ENCODE measurements at places on chromosomes 16 and 17. TPM values are rescaled to one million over a fixed set of nuclear protein-coding genes. Genes with fewer than 3 reads are reported as not detected.

DNA sequence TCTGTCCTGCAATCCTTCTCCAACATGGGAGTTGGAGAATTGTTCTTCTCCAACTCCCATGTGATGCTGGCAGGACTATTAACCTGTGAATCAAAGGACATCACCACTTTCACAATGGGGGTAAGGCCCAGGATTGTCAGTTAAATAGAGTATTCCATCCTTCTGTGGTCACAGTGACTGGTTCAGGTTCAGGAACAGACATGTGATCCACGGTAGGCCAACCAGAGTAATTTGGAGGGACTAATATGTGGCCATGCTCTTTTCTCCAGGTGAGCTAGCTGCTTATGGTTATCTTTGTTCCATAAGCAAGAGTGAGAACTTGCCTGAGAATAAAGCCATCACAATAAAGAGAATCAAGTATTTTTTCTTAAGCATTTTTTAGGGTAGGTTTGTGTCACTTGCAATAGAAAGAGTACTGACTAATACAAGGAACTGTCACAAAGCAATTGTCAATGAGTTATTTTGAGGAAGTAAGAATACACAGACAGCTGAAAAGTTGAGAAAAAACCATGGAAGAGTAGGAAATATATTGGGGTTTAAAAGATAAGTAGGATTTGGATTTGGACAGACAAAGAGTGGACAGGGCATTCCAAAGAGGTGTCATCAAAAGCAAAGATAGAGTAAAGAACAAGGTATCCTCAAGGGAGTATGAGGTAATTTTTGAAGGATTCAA lies 63.4 kb downstream of the BRIP1 start:
- H3K27ac ChIP-seq, result no peak overlapping the region
- H3K4me1 ChIP-seq, result no peaks in the 10 kb centered on the region
- no peak for DNase-seq
- H3K36me3 ChIP-seq, result no peaks in the 10 kb centered on the region
- no peak overlapping the region for H3K4me3 ChIP-seq
- no peaks in the 10 kb centered on the region for H3K27me3 ChIP-seq

DNA sequence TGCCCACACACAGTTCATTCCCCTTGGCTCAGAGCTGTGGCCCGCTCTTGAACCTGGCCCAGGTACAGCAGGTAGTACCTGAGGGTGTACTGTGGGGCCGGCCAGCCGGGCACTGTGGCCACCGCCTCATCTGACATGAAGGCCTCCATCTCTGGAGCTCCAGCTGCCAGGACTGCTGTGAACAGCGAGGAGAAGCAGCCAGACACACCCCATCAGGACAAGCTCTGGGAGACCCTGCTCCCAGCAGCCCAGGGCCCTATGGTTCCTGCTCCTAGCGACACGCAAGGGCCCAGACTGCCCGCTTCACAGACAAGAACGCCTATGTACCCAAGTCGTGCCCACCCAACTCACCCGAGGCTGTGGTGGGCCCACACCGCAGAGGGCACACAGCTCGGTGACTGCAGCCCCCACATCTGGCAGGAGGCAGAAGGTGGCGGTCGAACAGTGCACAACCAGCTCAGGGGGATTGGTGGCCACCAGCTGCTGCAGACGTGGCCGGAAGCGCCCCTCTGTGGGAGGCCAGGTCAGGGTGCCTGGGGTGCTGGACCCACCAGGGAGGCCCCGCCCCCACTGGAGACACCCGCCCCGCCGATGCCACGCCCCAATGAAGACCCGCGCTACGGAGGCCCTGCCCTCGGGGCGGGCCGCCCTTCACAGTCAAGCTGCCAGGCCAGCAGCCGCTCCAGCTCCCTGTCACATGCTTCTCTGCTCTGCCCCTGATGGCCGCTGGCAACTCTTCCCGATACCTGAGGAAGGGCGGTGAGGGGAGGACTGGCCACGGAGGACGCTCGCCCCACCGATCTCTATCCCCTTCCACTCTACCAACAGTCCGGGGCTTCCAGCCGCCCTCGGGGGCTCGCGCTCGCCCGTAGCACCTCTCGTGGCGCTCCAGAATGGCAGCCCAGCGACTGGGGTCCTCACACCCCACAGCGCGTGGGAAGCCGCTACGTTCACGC lies 1.1 kb upstream of the STUB1 start:
- no peak overlapping the region for H3K4me3 ChIP-seq
- H3K4me1 ChIP-seq, result peaks cover 40% of the 10 kb centered on the region
- no peaks in the 10 kb centered on the region for H3K27me3 ChIP-seq
- peak; percentile 91 for DNase-seq
- H3K27ac ChIP-seq, result peak overlapping the region; percentile 59
- peaks cover 17% of the 10 kb centered on the region for H3K36me3 ChIP-seq

DNA sequence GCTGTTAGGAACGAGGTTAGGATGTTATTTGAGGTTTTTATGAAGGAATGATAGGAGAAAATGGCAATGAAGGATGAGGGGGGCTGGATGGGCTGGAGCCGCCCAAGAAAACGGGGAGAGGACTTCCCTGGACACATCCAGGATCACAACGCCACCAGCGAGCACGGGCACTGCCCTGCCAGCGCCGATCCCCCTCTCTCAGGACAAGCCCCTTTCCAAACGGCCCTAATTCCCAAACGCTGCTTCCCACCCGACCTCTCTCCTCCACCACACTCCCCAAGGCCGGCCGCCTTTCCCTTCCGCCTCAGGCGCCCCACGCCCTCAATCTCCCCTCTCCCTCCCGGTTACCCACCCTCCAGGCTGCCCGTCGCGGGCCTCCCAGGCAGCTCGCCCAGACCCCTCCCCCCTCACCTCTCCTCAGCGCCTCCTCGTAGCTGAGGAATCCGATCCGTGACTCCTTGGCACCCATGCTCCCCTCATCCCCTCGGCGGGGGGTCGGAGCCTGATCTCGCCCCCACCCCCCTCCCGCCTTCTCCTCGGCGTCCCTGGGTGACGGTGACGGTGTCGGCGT lies 377 bp downstream of the USP32 start:
- H3K4me3 ChIP-seq, result peak overlapping the region; percentile 66
- no peaks in the 10 kb centered on the region for H3K27me3 ChIP-seq
- peak overlapping the region; percentile 90 for H3K27ac ChIP-seq
- no peak for DNase-seq
- peaks cover 2% of the 10 kb centered on the region for H3K4me1 ChIP-seq

- H3K27me3 ChIP-seq, result no peaks in the 10 kb centered on the region
- no peaks in the 10 kb centered on the region for H3K4me1 ChIP-seq
- H3K4me3 ChIP-seq, result no peak overlapping the region
- peaks cover 26% of the 10 kb centered on the region for H3K36me3 ChIP-seq
- no peak for DNase-seq
- H3K27ac ChIP-seq, result no peak overlapping the region
Observed at GRCh38 chr16:71855937-71856662, 10.3 kb downstream of the ATXN1L start.

DNA sequence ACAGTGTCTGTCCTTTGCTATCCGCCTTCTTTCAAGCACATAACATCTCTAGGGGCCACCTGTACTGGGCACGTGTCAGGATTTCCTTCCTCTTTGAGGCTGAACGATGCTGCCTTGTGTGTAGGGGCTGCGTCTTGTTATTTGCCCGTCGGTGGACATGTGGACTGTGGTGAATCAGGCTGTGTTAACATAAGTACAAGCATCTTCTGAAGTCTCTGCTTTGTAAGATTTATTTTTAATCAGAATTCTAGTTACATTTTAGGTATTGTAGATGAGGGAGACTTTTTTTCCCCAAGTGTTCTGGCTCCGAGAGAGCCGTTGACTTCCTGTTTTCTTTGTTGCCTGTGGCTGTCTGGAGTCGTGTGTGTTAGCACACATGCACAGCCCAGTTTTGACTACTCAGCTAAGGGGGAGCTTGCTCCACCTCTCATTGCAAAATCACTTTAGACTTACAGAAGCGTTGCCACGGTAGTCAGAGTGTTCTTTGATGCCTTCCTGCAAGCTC lies 26.1 kb downstream of the SPG7 start:
- no peaks in the 10 kb centered on the region for H3K27me3 ChIP-seq
- H3K36me3 ChIP-seq, result peaks cover 24% of the 10 kb centered on the region
- H3K27ac ChIP-seq, result peak overlapping the region; percentile 73
- DNase-seq, result peak; percentile 34
- no peaks in the 10 kb centered on the region for H3K4me1 ChIP-seq
- no peak overlapping the region for H3K4me3 ChIP-seq

- no peaks in the 10 kb centered on the region for H3K27me3 ChIP-seq
- peaks cover 34% of the 10 kb centered on the region for H3K36me3 ChIP-seq
- no peaks in the 10 kb centered on the region for H3K4me1 ChIP-seq
- no peak for DNase-seq
- H3K4me3 ChIP-seq, result no peak overlapping the region
Observed at GRCh38 chr16:50360779-50361178, 8.0 kb downstream of the BRD7 start.

DNA sequence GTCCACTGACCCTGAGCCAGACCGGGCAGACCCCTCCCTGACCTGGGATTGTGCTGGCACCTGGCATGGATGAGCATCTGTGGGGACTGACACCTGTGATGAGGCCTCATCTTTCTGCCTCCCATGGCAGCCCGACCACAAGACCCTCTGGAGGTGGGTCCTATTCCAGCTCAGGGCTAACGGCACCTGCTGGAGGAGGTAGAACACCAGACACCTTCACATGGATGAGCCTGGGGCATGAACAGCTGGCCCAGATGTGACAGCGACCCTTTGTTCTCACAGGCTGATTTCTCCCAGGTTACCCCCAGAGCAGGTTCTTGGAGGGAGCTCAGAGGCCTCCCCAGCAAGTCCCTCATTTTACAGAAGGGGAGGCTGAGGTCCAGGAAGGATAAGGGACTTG lies 46.4 kb upstream of the PIK3R6 start:
- no peaks in the 10 kb centered on the region for H3K27me3 ChIP-seq
- no peak overlapping the region for H3K27ac ChIP-seq
- no peak overlapping the region for H3K4me3 ChIP-seq
- no peaks in the 10 kb centered on the region for H3K4me1 ChIP-seq

DNA sequence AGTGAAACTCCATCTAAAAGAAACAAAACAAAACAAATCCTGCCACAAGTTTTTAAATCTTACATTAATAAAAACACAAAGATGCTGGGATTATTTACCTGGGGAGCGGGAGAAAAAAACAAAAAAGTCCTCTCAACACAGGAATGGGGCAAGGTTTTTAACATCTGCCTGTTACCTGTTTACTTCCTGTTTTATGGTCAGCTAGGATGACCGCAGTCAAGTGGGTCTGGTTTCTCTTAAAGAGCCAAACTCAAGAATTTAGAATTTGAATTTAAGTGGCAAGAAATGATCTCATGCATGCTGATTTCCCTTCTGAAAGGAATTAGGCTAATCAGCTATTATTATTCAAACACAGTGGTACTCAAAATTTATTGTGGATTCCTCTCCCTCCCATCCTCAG lies 39.7 kb upstream of the TBC1D3K start:
- H3K4me3 ChIP-seq, result no peak overlapping the region
- no peaks in the 10 kb centered on the region for H3K4me1 ChIP-seq
- no peaks in the 10 kb centered on the region for H3K27me3 ChIP-seq
- DNase-seq, result no peak
- no peaks in the 10 kb centered on the region for H3K36me3 ChIP-seq

- H3K4me1 ChIP-seq, result no peaks in the 10 kb centered on the region
- H3K27ac ChIP-seq, result no peak overlapping the region
- H3K27me3 ChIP-seq, result no peaks in the 10 kb centered on the region
- DNase-seq, result no peak
- no peaks in the 10 kb centered on the region for H3K36me3 ChIP-seq
Observed at GRCh38 chr17:60863892-60864707, 186.4 kb downstream of the BCAS3 start.

The ABCA9 gene
- total RNA-seq, result 2.6 TPM

The PRAC2 gene
- total RNA-seq, result not detected

The MT1F gene
- 30.9 TPM for total RNA-seq

The CCL17 gene
- not detected for total RNA-seq

The PLK1 gene
- total RNA-seq, result 3.3 TPM

The LPCAT2 gene
- total RNA-seq, result 24.6 TPM
